ENCODE measurements at places on chromosomes 2 and 18. TPM values are rescaled to one million over a fixed set of nuclear protein-coding genes. Genes with fewer than 3 reads are reported as not detected.

The CYRIA gene
- total RNA-seq = 27.0 TPM

The LAMA1 gene
- total RNA-seq = 0.07 TPM

The CHRNG gene
- total RNA-seq = not detected

The MSTN gene
- not detected for total RNA-seq

The TRIP12 gene
- total RNA-seq = 258 TPM

The BOLL gene
- not detected for total RNA-seq

The TFPI gene
- 243 TPM for total RNA-seq

The UGT1A4 gene
- not detected for total RNA-seq

The CTNNA2 gene
- not detected for total RNA-seq

The IL1A gene
- total RNA-seq = 0.73 TPM

The CCDC68 gene
- 1.1 TPM for total RNA-seq

The RAB6C gene
- total RNA-seq = not detected

The NDC80 gene
- total RNA-seq = 24.3 TPM

The CD8B2 gene
- total RNA-seq = not detected

The POTEC gene
- total RNA-seq = not detected

The IL1RN gene
- total RNA-seq = not detected

The ATG4B gene
- 75.2 TPM for total RNA-seq

The FAM237A gene
- not detected for total RNA-seq

The SCTR gene
- total RNA-seq = not detected

The PIGN gene
- 53.9 TPM for total RNA-seq

The TMEFF2 gene
- total RNA-seq = 0.04 TPM
